ENCODE measurements at places on chromosomes 6 and 20. TPM values are rescaled to one million over a fixed set of nuclear protein-coding genes. Genes with fewer than 3 reads are reported as not detected.

GRCh38 chr6:129498950-129499842 is 210.8 kb downstream of the ARHGAP18 start:
- no peaks in the 10 kb centered on the region for H3K27me3 ChIP-seq
- H3K36me3 ChIP-seq = no peaks in the 10 kb centered on the region
- peak overlapping the region; percentile 16 for H3K4me3 ChIP-seq
- H3K4me1 ChIP-seq = peaks cover 40% of the 10 kb centered on the region
- no peak overlapping the region for H3K27ac ChIP-seq

DNA sequence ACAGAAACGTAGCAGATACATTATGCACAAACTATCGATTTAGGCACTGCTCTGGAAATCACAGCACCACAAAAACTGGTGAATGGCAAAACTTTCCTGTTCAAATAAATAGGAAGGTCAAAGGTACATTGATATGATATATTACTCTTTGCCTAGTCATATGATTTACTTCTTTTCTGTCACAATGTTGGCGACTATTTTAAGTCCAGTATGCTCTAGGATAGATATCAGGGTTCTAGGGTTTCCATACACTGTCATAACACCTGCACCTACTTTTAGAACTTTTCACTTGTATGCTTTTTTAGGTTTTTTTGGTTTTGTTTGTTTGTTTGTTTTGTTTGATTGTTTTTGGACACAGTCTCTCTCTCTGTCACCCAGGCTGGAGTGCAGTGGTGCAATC is 25.0 kb downstream of the KHDC1L start:
- no peak overlapping the region for H3K27ac ChIP-seq
- no peak for DNase-seq
- peaks cover 10% of the 10 kb centered on the region for H3K4me1 ChIP-seq

ZNF334 gene
- total RNA-seq = 0.27 TPM

RRAGD gene
- 148 TPM for total RNA-seq

Data from psoas muscle (tissue), 8 donors.